Stimulated activated CD4-positive, alpha-beta T cell treated with anti-CD3 and anti-CD28 coated beads, Interleukin-4, amount 100 ng/mL, for 48 hours (primary cell): ENCODE measurements at places on chromosomes 3 and 15.

- no peak for DNase-seq
Measured at GRCh38 chr3:90184861-90185260, 1077.4 kb downstream of the EPHA3 start.

GRCh38 chr15:91435113-91435512 lies 335.1 kb downstream of the SV2B start:
- no peak for DNase-seq

GRCh38 chr3:195805181-195805580 lies 6.5 kb downstream of the MUC4 start:
- DNase-seq = no peak

- no peak for DNase-seq
Measured at GRCh38 chr3:79263423-79263822, 504.4 kb downstream of the ROBO1 start.

- DNase-seq = no peak
Measured at GRCh38 chr3:112086875-112087524, 811 bp downstream of the C3orf52 start.

GRCh38 chr15:65336493-65337435 lies 32.3 kb downstream of the RNU5B-1 start:
- no peak for DNase-seq
